Memory B cell (primary cell): ENCODE measurements at places on chromosomes 3 and 15.

DNA sequence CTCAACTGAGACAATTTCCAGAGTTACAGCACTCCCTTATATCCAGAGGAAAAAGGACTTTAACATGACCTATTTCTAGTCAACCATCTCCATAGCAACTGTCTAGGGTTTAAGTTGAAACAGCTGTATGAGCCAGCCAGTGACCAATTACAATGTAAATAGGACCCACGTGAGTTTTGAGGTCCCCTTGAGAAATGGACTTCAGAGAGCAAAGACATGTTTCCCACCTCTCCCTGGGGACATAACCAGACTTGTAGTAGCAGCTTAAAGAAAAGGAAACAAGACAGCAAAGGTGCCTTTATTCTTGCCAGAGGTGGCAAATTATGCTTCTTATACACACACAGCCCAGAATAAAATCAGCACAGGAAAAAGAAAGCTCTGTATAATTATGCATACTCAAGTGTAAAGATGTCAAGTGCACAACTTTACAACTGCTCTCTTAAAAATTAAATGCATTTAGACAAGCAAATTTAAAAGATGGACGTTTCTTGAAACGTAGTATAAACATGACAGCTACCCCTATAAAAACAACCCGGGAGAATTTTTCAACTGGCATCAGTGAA is 40.2 kb downstream of the SUMF1 start:
- no peak overlapping the region for H3K4me3 ChIP-seq
- H3K4me1 ChIP-seq: peaks cover 16% of the 10 kb centered on the region
- no peak for DNase-seq
- peak overlapping the region; percentile 16 for H3K27ac ChIP-seq
- no peaks in the 10 kb centered on the region for H3K27me3 ChIP-seq

GRCh38 chr15:58535337-58535736 is 103.5 kb downstream of the LIPC start:
- no peak overlapping the region for H3K4me3 ChIP-seq
- H3K27me3 ChIP-seq: peaks cover 14% of the 10 kb centered on the region
- no peak for DNase-seq

DNA sequence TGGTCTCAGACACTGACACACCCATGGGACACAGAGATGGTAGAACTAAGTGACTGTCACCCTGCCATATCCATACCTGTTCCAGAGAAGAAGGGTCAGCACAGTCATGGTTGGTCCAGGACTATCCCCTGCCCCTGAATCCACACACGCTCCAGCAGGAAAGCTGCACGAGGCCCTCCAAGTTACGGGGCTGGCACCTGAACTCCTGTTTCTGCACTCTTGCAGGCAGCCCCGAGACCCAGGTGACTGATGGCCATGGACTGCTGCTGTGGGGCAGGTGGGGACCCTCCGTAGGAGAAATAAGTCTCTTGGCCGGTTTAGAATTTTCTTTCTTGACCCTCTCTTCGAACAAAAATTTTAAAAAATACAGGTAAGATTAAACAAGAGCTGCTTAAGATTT is 30.6 kb downstream of the CHDH start:
- H3K36me3 ChIP-seq: no peaks in the 10 kb centered on the region
- no peak for DNase-seq
- no peak overlapping the region for H3K4me3 ChIP-seq

- H3K27me3 ChIP-seq: no peaks in the 10 kb centered on the region
- H3K36me3 ChIP-seq: peaks cover under 1% of the 10 kb centered on the region
- no peak overlapping the region for H3K27ac ChIP-seq
- DNase-seq: no peak
- H3K4me3 ChIP-seq: no peak overlapping the region
These were observed 319.8 kb downstream of the FHIT start for GRCh38 chr3:60931452-60931851.

- peaks cover 17% of the 10 kb centered on the region for H3K4me1 ChIP-seq
- peaks cover 36% of the 10 kb centered on the region for H3K36me3 ChIP-seq
- DNase-seq: no peak
- peak overlapping the region; percentile 36 for H3K27ac ChIP-seq
- no peak overlapping the region for H3K4me3 ChIP-seq
- no peaks in the 10 kb centered on the region for H3K27me3 ChIP-seq
These were observed 30.5 kb downstream of the EDEM1 start for GRCh38 chr3:5217824-5218595.

DNA sequence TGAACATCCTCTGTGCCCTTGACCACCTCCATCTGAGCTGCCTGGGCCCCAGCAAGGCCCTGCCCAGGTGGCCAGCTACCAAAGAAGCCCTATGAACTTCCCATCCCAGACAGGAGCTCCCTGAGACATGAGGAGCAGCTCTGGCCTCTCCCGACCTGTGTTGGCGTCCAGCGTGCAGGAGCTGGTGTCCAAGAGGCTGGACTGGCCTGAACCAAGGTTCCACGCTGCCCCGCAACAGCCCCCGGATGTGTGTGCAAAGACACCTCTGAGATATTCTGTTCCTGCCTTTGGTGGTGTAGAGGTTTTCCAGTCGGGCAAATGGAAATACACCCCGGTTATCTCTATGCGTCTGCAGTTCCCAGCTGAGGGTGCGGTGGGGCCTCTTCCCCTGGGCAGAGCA is 42.1 kb downstream of the WNT7A start:
- H3K27ac ChIP-seq: no peak overlapping the region
- no peak for DNase-seq
- H3K4me3 ChIP-seq: no peak overlapping the region
- no peaks in the 10 kb centered on the region for H3K36me3 ChIP-seq
- peaks cover 14% of the 10 kb centered on the region for H3K27me3 ChIP-seq

- no peaks in the 10 kb centered on the region for H3K27me3 ChIP-seq
- no peak for DNase-seq
- H3K4me3 ChIP-seq: no peak overlapping the region
- no peak overlapping the region for H3K27ac ChIP-seq
These were observed 66.2 kb upstream of the THSD4 start for GRCh38 chr15:71048913-71049675.

DNA sequence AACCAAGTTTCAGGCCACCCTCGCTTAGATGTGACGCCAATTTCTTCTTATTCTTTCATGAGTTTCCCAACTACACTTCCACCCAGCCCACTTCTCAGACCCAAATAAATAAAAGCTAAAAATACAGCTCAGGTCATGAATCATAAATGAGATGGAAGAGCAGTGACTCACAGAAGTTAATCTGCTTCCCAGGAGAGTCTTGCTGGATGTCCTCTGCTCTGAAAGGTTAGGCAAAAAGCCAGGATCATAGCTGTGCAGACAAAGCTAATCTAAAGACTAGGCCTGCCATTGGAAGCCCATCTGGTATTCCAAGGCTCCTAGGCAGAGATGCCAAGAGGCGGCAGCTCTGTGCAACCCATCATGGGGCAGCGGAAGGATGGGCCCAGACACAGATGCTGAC is 24.1 kb downstream of the SHC4 start:
- peaks cover 3% of the 10 kb centered on the region for H3K4me1 ChIP-seq
- H3K27me3 ChIP-seq: peaks cover 19% of the 10 kb centered on the region
- DNase-seq: no peak
- no peak overlapping the region for H3K27ac ChIP-seq
